Cortex of kidney (tissue), 1 donor: ENCODE measurements at places on chromosomes 1 and 21.

- no peak for DNase-seq
Observed at GRCh38 chr1:25040122-25040685, 110.1 kb upstream of the RUNX3 start.

GRCh38 chr1:53110370-53111072, 31.9 kb downstream of the SLC1A7 start:
- no peak for DNase-seq

GRCh38 chr1:186536273-186536890, 75.5 kb upstream of the PDC start:
- no peak for DNase-seq

GRCh38 chr1:215544566-215544965, 22.5 kb upstream of the KCTD3 start:
- DNase-seq: no peak

- DNase-seq: no peak
Observed at GRCh38 chr1:156750711-156751450, 594 bp downstream of the HDGF start.

DNA sequence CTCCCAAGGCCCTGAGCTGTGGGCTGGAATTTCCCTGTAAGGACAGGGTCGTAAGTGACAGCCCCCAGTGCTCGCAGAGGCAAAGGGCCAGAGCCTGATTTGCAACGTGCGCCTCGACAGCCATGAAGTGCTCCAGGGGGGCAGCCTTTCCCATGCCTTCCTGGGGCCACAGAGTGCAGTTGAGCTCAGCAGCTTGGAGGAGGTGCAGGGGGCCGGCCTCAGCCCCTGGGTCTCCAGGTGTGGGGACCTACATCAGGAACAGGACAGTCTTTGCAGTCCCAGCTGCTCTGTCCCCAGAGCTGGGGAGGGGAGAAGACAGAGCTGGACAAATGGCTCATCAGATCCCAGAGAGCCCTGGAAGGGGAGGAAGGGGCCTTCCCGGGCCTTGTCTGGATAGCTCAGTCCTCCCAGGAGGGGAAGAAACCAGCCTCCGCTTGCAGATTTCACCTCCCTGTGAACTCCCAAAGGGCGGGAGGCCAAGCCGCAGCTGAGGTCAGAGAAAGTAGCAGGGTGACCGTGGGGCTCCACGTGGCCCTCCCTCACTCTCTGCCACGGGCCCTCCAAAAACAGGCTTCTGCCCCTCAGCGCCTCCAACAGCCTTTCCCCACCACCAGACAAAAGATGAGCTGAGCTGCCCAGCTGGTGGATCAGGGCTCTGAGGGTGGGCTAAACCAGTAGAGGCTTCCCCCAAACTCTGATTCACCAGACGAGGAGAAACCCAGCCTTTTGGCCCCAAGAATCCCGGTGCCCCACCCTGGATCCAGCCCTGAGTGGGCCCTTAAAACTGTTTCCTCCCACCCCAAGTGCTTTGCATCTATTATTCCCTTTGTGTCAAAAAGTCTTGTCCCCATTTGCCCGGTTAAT, 76.5 kb downstream of the DHRS3 start:
- no peak for DNase-seq

DNA sequence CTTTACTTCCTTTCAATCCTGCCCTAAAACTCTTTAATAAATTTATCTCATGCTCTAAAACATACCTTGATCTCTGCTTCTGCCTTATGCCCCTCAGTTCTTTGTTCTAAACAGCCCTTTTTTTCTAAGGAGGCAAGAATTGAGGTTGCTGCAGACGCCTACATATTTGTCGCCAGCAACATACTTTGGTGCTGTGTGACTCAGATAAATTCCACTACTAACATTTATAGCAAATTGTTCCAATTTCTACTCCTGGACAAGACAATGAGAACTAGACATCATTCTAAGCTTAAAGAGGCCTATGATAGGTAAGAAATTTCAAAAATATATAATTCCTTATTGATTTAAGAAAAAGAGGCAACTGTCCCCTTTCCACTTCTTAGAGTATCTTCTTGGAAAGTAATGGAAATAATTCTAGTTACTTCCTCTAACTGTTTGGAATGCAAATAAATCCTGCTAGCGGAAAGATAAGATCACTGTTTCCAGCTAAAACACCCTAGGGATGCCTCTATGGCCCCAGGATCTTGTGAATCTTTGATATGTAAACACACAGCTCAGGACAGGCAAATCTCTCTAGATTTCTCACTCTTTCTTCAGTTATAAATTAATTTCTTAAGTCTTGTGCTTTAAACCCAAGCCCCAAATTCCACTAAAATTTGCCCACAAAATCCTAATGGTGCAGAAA, 869.1 kb downstream of the KCNT2 start:
- no peak for DNase-seq

- DNase-seq: no peak
Observed at GRCh38 chr1:66381621-66382275, 152.2 kb upstream of the SGIP1 start.

GRCh38 chr1:61980561-61980960, 214.1 kb upstream of the L1TD1 start:
- no peak for DNase-seq

GRCh38 chr1:230458509-230458908, 32.4 kb upstream of the PGBD5 start:
- DNase-seq: no peak

- DNase-seq: no peak
Observed at GRCh38 chr1:115832651-115833050, 8.3 kb downstream of the NHLH2 start.

DNA sequence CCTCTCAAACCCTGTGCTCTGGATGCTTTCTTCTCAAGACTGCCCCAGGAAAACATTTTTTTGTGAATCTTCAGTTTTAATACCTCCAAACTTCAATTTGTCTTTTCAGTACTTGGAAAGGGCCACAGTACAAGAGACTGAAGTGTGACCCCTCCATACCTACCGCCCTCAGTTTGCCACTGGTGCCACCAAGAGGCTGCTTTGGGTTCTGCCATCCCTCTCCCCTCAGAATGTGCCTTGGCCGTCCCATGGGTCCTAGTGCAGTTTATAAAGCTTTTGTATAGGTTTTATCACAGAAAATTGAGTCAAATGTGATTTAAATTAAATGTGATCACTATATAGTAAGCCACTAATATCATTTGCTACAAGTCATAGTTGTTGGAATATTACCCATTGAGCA, 60.8 kb upstream of the PGD start:
- DNase-seq: no peak

DNA sequence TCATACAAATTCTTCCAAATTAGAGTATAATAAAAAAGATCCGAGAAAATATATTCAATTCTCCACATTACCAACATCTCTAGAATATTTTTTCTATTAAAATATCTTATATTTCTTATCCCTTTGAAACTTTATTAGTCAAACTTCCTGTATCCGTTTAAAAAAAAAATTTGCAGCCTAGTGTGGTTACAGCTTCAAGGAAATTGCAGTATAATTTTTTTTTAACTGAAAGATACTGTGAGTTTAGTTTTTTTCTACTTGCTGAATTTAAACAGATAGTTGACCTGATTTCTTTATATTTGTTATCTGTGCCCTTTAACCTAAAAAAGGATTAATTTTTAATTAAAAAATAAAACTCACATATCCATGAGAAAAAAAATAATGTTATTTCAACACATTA, 1.5 kb downstream of the RGS18 start:
- no peak for DNase-seq

GRCh38 chr1:34398916-34399275, 222.2 kb downstream of the C1orf94 start:
- DNase-seq: no peak

DNA sequence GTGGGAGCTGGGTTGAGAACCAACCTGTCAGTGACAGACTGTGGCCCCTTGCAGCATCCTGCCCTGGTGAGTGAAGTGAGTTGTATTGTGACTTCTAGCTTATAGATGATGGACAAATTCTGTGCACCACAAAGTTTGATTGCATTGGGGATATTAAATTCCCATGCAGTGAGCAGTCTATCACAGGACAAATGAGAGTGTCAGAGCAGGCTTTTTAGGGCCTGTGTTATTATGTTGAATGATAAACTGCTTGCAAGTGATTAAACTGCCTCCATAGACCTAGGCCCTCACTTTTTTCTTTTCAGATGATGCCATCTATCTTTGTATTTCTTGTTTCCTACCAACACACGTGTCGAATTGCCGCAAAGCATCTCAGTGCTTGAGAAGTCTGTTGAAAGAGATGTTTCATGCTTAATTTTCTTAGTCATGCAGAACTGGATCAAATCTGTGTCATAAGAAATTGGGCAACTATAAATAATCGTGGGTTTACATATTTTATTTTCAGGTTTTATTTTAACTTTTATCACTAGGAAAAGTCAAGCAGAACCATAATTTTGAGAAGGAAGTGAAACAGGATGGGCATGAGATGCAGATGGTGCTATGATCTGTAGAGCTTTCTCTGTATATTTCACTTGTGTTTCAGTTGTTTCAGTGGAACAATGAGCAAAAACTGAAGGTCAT, 199.2 kb downstream of the S1PR1 start:
- no peak for DNase-seq

DNA sequence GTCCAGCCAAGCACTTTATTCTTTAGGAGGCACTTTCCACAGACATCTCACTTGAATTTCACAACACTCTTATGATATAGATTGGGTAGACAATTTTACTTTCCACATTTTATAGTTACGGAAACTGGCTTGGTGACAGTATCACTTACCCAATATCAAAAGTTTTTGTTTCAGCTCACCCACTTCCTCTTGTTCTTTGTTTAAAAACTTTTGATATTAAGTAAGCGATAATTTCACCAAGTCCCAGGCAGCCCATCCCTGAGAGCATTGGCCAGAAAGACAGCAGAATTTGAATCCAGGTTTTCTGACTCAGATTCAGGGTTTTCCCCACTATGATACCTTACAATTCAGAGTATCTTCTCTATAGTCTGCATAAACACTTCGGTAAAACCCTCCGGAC, 60.0 kb downstream of the LRIG2 start:
- DNase-seq: no peak

DNA sequence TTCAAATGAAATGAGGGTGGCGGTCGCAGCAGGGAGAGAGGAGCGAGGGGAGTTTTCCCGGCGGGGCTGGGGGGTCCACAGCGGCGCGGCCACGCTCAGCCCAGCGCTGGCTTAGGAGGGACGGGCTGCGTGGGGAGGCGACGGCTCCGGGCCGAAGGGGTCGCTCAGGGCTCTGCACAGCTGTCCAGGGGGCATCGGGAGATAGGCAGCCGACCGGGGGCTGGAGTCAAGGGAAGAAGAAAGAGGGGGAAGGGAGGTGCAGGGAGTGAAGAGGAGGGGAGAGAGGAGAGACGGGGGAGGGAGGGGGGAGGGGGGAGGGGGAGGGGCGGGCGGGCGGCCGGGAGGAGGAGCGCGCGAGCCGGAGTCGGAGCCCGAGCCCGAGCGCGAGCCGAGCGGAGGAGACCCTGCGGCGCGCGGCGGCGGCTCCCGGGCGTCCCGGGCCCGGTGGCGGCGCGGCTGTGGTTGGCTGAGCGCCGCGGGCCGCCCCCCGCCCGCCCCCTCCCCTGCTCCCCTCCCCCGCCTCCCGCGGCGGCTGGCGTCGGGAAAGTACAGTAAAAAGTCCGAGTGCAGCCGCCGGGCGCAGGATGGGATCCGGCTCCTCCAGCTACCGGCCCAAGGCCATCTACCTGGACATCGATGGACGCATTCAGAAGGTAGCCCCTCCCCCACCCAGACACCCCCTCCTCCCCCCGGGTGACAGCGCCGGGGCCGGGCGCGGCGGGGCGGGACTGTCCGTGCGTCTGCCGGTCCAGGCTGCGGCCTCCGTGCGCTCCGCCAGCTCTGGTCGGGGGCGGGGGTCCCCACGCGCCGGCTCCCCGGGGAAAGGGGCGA, at the start of gene PDE9A:
PDE9A (plus strand) TSS at position 391 of the 831 bp plus-strand sequence; CDS start at position 585, 194 bp downstream.
- no peak for DNase-seq

- DNase-seq: no peak
Observed at GRCh38 chr1:1782399-1783221, 4.3 kb upstream of the NADK start.

- DNase-seq: no peak
Observed at GRCh38 chr1:6538956-6539355, 15.4 kb downstream of the NOL9 start.

DNA sequence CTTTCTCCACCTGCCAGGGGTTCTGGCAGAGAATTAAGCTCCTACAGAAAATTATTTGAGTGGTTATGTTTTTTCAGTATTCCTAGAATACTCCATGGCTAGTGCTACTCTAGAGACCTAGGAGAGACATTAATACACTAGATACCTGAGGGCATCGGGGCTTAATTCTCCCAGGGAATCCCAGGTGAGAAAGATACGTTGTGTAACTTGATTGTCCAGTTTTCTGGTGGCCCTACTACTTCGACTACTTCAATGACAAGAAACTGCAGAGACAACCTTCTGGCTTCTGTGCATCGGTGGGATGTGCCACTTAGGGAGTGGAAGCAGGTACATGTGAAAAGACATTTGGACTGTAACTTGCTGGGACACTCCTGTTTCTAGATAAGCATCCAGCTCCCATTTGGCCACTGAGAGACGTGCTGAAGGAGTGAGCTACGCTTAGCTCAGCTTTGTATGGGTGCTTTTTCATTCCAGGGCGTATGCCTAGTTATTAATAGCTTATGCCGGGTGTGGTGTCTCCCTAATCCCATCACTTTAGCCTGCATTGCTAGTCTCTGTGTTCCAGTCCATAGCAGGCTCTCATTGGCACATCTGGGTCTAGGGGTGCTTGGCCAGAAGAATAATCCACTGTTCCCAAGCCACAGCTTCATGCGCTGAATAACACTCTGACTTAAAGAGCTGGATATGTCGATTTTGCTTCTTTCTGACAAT, 300.7 kb downstream of the SIPA1L2 start:
- no peak for DNase-seq
